ENCODE measurements at places on chromosomes 7 and 10. TPM values are rescaled to one million over a fixed set of nuclear protein-coding genes. Genes with fewer than 3 reads are reported as not detected.

OR6V1 gene
- not detected for total RNA-seq

ESYT2 gene
- total RNA-seq = 59.1 TPM

HHEX gene
- 0.19 TPM for total RNA-seq

ENTPD1 gene
- 9.7 TPM for total RNA-seq

CRPPA gene
- 1.5 TPM for total RNA-seq

NKX2-3 gene
- total RNA-seq = not detected

OIT3 gene
- not detected for total RNA-seq

SFRP4 gene
- not detected for total RNA-seq

SUV39H2 gene
- total RNA-seq = 41.8 TPM

SEMA4G gene
- 0.70 TPM for total RNA-seq

AKR1C1 gene
- total RNA-seq = 0.17 TPM

UTF1 gene
- not detected for total RNA-seq

ALDH18A1 gene
- total RNA-seq = 109 TPM

OPN1SW gene
- not detected for total RNA-seq

PITX3 gene
- not detected for total RNA-seq

SLC26A5 gene
- total RNA-seq = not detected

KAZALD1 gene
- total RNA-seq = 0.31 TPM

TRIM73 gene
- total RNA-seq = 2.0 TPM

AMPH gene
- not detected for total RNA-seq

PTER gene
- 26.4 TPM for total RNA-seq

ACTL6B gene
- total RNA-seq = not detected

NOC3L gene
- 55.8 TPM for total RNA-seq

PRXL2A gene
- 12.1 TPM for total RNA-seq

ACHE gene
- total RNA-seq = 0.23 TPM

NME8 gene
- not detected for total RNA-seq

RSPH10B2 gene
- 0.78 TPM for total RNA-seq

TLX1 gene
- not detected for total RNA-seq

FFAR4 gene
- total RNA-seq = not detected

TMEM176B gene
- total RNA-seq = not detected

SEM1 gene
- 49.2 TPM for total RNA-seq

TMEM139 gene
- total RNA-seq = 0.80 TPM

EMX2 gene
- total RNA-seq = not detected

AZGP1 gene
- total RNA-seq = not detected
